ENCODE measurements at places on chromosomes 13 and 19. TPM values are rescaled to one million over a fixed set of nuclear protein-coding genes. Genes with fewer than 3 reads are reported as not detected.

The ZNF829 gene
- total RNA-seq, result 3.0 TPM

The LILRB3 gene
- not detected for total RNA-seq

The ADAT3 gene
- total RNA-seq, result 3.2 TPM

The ZNF547 gene
- 2.1 TPM for total RNA-seq

The PCDH9 gene
- total RNA-seq, result 8.4 TPM

The PODNL1 gene
- total RNA-seq, result 8.2 TPM

The SLITRK5 gene
- under 0.01 TPM for total RNA-seq

The CRLF1 gene
- 135 TPM for total RNA-seq

The SLITRK6 gene
- total RNA-seq, result 2.9 TPM

The KLHL1 gene
- not detected for total RNA-seq

The SMIM44 gene
- total RNA-seq, result not detected

The TEAD2 gene
- total RNA-seq, result 33.3 TPM

The ZNF324 gene
- total RNA-seq, result 10.4 TPM

The SPTBN4 gene
- total RNA-seq, result 0.47 TPM

The ERICH6B gene
- total RNA-seq, result not detected

The ICAM5 gene
- total RNA-seq, result 4.2 TPM

The RNF113B gene
- total RNA-seq, result not detected

The PSG1 gene
- total RNA-seq, result not detected

The SMAD9 gene
- 7.8 TPM for total RNA-seq

The ZNF225 gene
- total RNA-seq, result 2.4 TPM

The AZU1 gene
- not detected for total RNA-seq

The WDR87 gene
- not detected for total RNA-seq

The SIAH3 gene
- total RNA-seq, result not detected

The MED29 gene
- total RNA-seq, result 33.6 TPM

The C19orf85 gene
- total RNA-seq, result not detected

The FAM124A gene
- 0.68 TPM for total RNA-seq

The ZNF772 gene
- total RNA-seq, result 11.4 TPM

The CD33 gene
- total RNA-seq, result not detected

The COX7A1 gene
- total RNA-seq, result 17.6 TPM

The AP1M2 gene
- 2.3 TPM for total RNA-seq

The APOE gene
- total RNA-seq, result 813 TPM

The MAMSTR gene
- total RNA-seq, result 3.8 TPM

The CLDN10 gene
- not detected for total RNA-seq

The COX6B2 gene
- not detected for total RNA-seq

The FBXO27 gene
- total RNA-seq, result 1.5 TPM

The UBAC2 gene
- 72.7 TPM for total RNA-seq

The LHB gene
- not detected for total RNA-seq

The TMEM255B gene
- total RNA-seq, result 1.6 TPM

The SIPA1L3 gene
- total RNA-seq, result 9.4 TPM

The SIGLEC8 gene
- total RNA-seq, result not detected

The FBXO46 gene
- 8.4 TPM for total RNA-seq

All from pericardium fibroblast (primary cell).